Vagina (tissue), 2 donors: ENCODE measurements at places on chromosomes 12 and 14.

- no peak overlapping the region for H3K27ac ChIP-seq
- DNase-seq, result no peak
- H3K27me3 ChIP-seq, result no peaks in the 10 kb centered on the region
Measured at GRCh38 chr14:30603402-30603801, 18.7 kb upstream of the SCFD1 start.

DNA sequence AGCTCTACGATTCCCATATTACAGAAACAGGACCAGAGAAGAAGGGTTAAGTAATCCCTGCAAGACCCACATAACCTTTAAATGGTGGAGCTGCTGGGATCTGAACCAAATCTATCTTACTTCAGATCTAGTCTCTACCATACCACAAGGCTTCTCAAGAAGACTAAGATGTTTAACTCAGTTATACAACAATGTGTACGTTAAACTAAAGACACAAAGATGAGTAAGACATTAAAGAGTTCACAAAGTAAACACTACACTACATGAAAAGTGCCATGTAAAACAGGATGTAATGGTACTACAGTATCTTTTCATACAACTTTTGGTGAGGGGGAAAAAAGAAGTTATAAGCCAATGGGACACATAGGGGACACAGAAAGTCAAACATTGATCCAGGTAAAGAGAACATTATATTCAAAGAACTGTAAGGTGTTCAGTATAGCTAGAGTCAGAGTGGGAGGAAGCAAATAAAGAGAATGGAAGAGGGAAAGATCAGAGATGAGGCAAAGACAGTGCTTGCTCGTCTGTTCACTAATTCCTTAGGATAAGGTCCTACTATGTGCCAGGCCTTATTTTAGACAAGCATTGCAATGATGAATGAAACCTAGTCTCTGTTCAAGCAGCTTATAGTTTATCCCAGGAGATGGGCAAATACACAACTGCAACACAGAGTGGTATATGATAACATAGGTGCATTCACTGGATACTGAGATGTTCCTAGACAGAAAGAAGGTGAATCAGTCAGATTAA lies 7.7 kb downstream of the TMED10 start:
- no peak overlapping the region for H3K27ac ChIP-seq
- DNase-seq, result no peak
- peaks cover 85% of the 10 kb centered on the region for H3K4me1 ChIP-seq
- no peaks in the 10 kb centered on the region for H3K27me3 ChIP-seq

GRCh38 chr12:128076188-128076587 lies 190.8 kb upstream of the TMEM132C start:
- DNase-seq, result no peak
- no peaks in the 10 kb centered on the region for H3K27me3 ChIP-seq
- H3K4me3 ChIP-seq, result no peak overlapping the region
- H3K4me1 ChIP-seq, result no peaks in the 10 kb centered on the region
- H3K27ac ChIP-seq, result no peak overlapping the region
- no peaks in the 10 kb centered on the region for H3K36me3 ChIP-seq

GRCh38 chr12:3170423-3171194 lies 93.4 kb downstream of the TSPAN9 start:
- no peaks in the 10 kb centered on the region for H3K36me3 ChIP-seq
- no peaks in the 10 kb centered on the region for H3K27me3 ChIP-seq
- H3K4me3 ChIP-seq, result no peak overlapping the region
- H3K27ac ChIP-seq, result no peak overlapping the region
- peaks cover 40% of the 10 kb centered on the region for H3K4me1 ChIP-seq
- no peak for DNase-seq

GRCh38 chr14:92495027-92495426 lies 18.6 kb upstream of the RIN3 start:
- H3K27me3 ChIP-seq, result no peaks in the 10 kb centered on the region
- DNase-seq, result no peak
- no peak overlapping the region for H3K4me3 ChIP-seq

DNA sequence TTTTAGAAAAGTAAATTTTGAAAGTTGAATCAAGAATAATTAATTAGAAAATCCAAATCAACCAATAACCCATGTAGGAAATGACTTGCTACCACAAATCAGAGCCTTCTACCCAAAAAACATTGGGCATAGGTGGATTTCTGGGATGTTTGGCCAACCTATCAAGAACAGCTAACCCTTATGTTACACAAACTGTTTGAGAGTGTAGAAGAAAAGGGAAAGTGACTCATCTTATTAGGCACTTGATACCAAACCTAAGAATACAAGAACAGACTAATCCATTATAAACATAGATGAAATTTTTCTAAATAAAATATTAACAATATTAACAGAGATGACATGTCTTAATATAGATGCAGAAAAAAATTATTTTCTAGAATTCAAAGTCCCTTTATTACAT lies 260.4 kb downstream of the ZFP36L1 start:
- peaks cover 19% of the 10 kb centered on the region for H3K4me1 ChIP-seq
- DNase-seq, result no peak
- H3K27ac ChIP-seq, result no peak overlapping the region

DNA sequence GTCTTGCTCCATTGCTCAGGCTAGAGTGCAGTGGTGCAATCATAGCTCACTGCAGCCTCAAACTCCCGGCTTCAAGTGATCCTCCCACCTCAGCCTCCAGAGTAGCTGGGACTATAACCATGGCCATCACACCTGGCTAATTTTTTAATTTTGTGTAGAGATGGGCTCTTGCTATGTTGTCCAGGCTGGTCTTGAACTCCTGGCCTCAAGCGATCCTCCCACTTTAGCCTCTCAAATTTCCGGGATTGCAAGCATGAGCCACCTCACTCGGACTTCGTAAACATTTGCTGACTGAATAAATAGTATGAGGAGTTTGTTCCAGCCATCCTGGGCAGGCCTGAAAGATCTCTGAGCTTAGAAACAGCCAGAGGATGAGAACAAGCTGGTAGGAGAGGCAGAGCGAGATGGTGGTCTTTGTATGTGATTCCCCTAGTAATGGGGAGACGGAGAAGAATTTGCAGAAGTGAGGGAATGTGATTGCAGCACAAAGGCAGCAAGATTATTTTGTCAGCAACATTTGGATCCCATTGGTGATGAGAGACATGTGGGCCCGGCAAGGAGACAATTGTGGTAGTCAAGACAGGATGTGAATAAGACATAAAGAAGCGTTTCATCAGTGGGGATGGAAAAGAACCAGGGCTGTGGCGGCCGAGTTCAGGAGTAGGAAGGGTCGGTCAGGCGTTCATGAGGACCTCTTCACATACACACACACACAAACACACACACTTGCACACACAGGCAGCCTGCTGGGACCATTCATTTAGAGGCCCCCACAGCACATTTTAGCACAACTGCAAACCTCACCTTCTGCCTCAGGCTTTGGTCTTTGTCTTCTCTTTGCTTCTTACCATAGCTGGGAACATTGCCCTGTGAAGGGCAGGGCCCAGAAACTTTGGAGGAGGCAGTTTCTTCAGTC lies 155.5 kb downstream of the ZFP36L1 start:
- no peaks in the 10 kb centered on the region for H3K27me3 ChIP-seq
- no peaks in the 10 kb centered on the region for H3K36me3 ChIP-seq
- no peak overlapping the region for H3K4me3 ChIP-seq
- H3K27ac ChIP-seq, result peak overlapping the region; percentile 82
- DNase-seq, result peak; percentile 61

- no peak overlapping the region for H3K27ac ChIP-seq
- H3K4me3 ChIP-seq, result no peak overlapping the region
- no peaks in the 10 kb centered on the region for H3K36me3 ChIP-seq
- no peaks in the 10 kb centered on the region for H3K27me3 ChIP-seq
Measured at GRCh38 chr12:94603434-94604365, 46.7 kb downstream of the TMCC3 start.

- no peak overlapping the region for H3K4me3 ChIP-seq
- H3K27ac ChIP-seq, result no peak overlapping the region
- peaks cover 9% of the 10 kb centered on the region for H3K4me1 ChIP-seq
Measured at GRCh38 chr14:91925001-91925726, 22.3 kb downstream of the FBLN5 start.

GRCh38 chr12:6307529-6307928 lies 3.0 kb upstream of the PLEKHG6 start:
- no peak overlapping the region for H3K27ac ChIP-seq
- H3K36me3 ChIP-seq, result no peaks in the 10 kb centered on the region
- no peak overlapping the region for H3K4me3 ChIP-seq
- DNase-seq, result no peak
- H3K27me3 ChIP-seq, result no peaks in the 10 kb centered on the region

GRCh38 chr14:80850197-80850814 lies 91.2 kb downstream of the CEP128 start:
- no peak overlapping the region for H3K27ac ChIP-seq

DNA sequence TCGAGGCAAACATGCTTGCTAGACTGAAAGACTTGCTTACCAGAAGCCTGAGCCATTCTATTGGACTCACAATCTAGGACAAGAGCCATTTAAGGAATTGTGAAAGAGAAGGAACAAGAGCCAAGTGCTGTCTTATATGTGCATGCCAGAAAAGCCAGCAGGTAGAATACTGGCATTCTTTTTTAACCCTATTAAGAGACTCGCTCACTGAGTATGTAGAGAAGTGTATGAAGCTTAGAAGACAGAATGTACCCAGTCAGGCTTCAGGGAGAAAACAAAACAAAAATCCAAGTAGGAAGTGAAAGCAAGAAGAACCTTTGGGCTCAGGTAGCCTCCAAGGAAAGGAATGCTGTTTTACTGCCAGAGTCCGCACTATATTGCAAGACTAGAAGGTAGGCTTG lies 65.9 kb downstream of the DCAF5 start:
- no peaks in the 10 kb centered on the region for H3K27me3 ChIP-seq
- peak overlapping the region; percentile 62 for H3K27ac ChIP-seq
- peaks cover 37% of the 10 kb centered on the region for H3K4me1 ChIP-seq
- no peak for DNase-seq

GRCh38 chr14:95524706-95525512 lies 8.5 kb upstream of the SYNE3 start:
- peaks cover 41% of the 10 kb centered on the region for H3K4me1 ChIP-seq
- no peaks in the 10 kb centered on the region for H3K27me3 ChIP-seq
- H3K4me3 ChIP-seq, result no peak overlapping the region
- DNase-seq, result no peak
- H3K36me3 ChIP-seq, result no peaks in the 10 kb centered on the region

DNA sequence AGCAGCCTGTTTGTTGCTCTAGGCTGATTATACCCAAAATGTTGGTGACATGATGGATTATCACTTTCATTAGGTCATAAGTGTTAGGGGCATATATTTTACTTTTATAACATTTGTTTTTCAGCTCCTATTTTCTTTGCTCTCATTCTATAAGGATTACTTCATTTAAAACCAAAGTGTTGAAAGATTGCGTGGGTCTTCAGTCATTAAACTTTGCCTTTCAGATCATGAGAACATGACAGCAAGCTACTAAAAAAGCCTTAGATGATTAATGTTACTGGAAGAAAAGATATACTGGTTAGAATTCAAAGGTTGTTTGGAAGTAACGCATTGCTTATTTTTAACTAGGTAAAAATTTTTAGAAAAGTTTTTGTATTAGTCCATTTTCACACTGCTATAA lies 156.8 kb downstream of the ERC1 start:
- peaks cover 4% of the 10 kb centered on the region for H3K36me3 ChIP-seq
- no peaks in the 10 kb centered on the region for H3K4me1 ChIP-seq
- H3K4me3 ChIP-seq, result no peak overlapping the region
- H3K27ac ChIP-seq, result no peak overlapping the region
- no peaks in the 10 kb centered on the region for H3K27me3 ChIP-seq

GRCh38 chr12:29709054-29709453 lies 74.7 kb downstream of the TMTC1 start:
- H3K36me3 ChIP-seq, result no peaks in the 10 kb centered on the region
- H3K4me3 ChIP-seq, result no peak overlapping the region
- no peak overlapping the region for H3K27ac ChIP-seq
- H3K27me3 ChIP-seq, result no peaks in the 10 kb centered on the region
- DNase-seq, result no peak
